Mesothelial cell of epicardium (in vitro differentiated cells): ENCODE measurements at places on chromosomes 6 and 20.

DNA sequence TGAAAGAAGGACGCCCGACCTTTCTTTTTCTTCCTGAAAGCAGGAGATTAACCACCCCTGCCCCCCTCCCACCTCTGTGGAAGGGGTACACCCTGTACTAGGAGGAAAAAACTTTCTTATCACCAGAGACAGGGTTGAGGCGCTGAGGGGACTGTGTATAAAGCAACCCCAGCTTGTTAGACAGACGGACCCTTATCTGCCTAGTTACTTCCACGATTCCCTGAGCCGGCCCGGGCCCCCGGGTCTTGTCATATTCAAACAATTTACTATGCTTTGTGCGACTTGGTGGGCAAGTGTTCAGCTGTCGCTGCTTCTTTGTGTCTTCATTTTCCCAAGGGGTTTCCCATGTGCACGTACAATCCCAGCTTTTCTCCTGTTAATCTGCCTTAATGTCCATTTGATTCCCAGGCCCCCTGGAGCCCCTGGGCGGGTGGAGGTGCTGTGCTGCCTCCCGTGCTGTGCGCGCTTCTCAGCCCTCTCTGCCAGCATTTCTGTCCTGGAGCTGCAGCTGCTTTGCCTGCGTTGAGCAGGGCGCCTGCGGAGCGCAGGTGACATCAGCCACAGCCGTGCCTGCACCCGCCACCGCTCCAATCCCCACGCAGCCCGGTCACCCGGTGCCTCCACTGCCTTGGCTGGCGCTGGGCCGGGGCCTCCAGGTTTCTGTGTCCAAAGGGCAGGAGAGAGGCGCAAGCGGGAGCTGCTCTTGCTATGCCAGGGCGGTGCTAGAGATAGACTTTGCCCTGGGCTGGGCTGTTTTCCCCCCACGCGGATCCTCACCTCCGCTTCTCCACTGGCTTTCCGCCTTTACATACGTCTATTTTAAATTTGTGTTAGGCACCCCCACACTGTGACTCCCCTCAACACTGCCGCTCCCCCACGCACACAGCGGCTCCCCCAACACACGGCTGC is 96.2 kb downstream of the TTLL2 start:
- DNase-seq = no peak

DNA sequence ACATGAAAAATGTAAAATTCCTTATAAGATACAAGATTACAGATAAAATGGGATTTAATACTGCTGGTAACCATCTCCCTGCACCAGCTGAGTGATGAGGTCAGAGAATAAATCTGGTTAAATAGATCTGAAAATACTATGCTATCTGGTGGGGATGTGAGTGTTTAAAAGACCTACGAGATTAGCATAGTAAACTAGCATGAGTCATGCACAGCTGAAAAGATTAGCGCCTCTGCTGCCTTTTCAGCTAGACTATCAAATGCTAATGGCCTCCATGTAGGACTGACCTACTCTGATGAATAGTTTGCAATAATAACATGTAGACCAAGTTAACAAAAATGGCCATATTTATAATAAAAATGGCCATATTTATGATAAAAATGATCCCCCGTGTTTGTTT is 553.3 kb downstream of the C6orf118 start:
- DNase-seq = no peak

DNA sequence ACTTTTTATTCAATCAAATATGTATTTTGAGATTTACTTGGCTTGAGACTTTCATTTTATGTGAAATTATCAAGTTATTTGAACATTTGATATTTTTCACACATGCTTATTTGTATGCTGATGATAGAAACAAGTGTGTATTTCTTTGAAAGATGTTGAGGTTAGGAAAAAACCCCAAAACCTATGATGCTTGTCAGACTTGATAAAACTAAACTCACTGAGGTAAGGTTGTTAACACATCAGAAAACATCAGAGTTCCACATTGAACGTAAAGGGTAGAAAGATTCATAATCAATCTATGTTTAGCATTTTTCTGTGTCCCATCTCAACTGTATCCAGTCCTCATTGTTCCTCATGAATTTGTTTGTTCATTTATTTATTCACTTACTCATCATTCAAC is 12.2 kb downstream of the SF3B5 start:
- DNase-seq = no peak

DNA sequence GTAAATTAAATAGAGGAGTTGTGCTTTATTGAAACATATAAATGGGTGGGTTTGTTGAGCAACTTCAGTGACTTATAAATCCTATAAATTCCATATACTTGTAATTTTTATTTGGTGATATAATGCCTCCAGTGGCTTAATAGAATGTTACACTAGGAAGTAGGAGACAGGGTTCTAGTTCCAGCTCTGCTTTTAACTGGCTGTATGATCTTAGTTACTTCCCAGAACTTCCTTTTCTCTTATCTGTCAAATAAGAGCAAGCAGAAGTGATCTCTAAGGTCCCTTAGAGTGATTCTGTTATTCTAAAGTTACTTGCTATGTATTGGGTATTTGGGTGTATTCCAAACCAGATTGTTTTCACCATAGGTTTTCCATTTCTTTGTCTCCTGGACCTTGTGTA is 10.2 kb downstream of the ZSCAN23 start:
- DNase-seq = no peak

GRCh38 chr20:34155836-34156235 is 43.8 kb upstream of the EIF2S2 start:
- DNase-seq = no peak

- DNase-seq = no peak
These were observed 101.5 kb downstream of the LAMP5 start for GRCh38 chr20:9615766-9616454.

DNA sequence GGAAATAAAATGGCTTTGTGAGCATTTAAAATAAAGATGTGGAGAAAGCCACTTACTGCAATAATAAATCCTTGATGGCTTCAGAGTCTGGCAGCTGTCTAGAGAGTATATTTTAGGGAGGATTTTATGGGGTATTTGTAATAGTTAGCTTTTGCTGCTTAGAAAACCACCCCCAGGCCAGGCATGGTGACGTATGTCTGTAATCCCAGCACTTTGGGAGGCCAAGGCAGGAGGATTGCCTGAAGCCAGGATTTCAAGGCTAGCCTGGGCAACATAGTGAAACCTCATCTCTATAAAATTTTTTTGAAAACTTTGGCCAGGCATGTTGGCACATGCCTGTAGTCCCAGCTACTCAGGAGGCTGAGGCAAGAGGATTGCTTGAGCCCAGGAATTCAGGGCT is 63.8 kb downstream of the ISM1 start:
- DNase-seq = no peak

DNA sequence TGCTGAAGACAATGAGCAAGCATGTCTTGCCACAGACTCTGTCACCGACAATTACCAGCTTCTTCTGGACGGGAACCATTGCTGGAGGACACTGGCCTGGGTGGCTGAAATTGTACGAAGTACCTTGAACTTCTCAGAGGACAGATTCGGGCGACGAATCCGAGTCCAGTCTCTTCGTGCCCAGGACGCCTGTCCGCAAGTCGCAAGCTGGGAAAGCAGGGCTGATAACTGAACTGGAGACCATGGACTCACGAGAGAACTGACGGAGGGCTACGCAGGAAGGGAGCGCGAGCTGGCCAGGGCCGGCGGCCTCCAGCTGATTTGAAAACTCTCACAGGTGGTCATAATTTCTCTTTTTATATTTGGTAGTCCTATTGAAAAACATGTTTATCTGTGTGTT is 1229.5 kb upstream of the MAP3K7 start:
- DNase-seq = no peak

GRCh38 chr6:143536866-143537691 is 25.6 kb upstream of the FUCA2 start:
- DNase-seq = peak; percentile 66

- DNase-seq = no peak
These were observed 110.2 kb downstream of the AGPAT4 start for GRCh38 chr6:161163466-161164181.

GRCh38 chr20:36562724-36563123 is 10.7 kb upstream of the TGIF2 start:
- DNase-seq = no peak

DNA sequence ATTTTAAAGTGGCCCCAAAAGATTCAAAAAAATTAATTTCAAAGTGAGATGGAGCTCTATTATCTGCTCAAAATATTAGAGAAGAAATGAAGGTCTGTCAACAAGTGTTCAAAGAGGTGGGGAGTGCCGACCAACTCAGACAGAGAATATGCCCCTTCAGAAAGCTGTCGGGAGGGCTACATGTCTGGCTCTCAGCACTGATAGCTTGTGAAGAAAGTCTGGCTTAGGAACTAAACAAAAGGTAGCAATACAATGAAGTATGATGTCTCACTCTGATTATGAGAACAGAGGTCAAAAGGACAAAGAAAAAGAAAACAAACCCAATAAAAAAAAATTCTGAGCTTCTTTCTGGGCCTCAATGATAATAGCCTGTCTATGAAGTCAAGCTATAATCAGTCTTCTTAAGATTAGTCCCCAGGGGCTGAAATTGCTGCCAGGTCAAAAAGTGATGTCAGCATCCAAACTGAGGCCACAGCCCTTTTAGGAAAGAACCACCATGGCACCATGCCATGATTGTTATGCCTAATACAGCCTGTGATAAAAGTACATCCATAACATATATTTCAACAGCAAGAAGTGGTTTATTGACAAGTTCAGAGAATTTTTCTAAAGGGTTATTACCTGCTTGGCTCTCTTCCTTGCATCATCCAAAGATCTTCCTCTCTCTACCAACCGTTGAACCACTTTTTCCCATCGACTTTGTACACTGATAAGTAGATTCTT is 150.9 kb downstream of the DST start:
- no peak for DNase-seq

- DNase-seq = peak; percentile 86
These were observed at the start of gene DPM1 for GRCh38 chr20:50957798-50958614. Gene DPM1 (minus strand): TSS chr20:50958532. CDS start chr20:50958523, 9 bp downstream.
